ENCODE measurements at places on chromosomes 2 and 18.
A peak's percentile ranks its signal among the peaks of the same experiment; 100 is the strongest.

DNA sequence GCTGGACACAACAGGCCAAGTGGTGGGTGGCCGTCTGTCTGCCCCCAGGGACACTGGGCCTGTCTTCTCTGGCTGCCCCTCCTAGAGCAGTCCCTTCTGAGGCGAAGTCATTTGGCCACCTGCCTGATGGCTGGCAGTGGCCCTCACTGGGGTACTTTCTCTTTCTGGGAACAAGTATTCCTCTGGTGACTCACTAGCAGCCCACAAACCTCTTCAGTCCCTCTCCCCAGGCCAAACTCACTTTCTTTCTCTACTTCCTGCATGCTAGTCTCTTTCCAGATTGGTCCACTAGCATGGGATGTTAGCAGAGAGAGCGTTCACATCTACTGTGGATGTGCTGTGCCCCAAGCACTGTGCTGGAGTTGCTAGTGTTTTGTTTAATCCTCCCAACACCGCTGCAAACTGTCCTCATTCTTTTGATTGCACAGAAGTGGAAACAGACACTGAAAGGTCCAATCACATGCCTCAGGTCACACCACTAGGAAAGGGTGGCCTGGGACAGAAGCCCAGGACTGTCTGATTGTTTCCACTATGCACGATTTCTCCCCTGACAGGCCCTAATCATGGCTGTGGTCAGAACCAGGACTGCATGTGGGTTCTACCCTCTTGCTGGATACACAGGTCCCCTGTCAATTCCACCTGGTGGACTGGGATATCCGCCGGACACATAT lies 5.2 kb downstream of the DYSF start:
- peaks cover 41% of the 10 kb centered on the region for H3K36me3 ChIP-seq
- H3K27ac ChIP-seq, result no peak overlapping the region
- H3K27me3 ChIP-seq, result peaks cover 37% of the 10 kb centered on the region
- peaks cover 27% of the 10 kb centered on the region for H3K4me1 ChIP-seq
- H3K4me3 ChIP-seq, result no peak overlapping the region

DNA sequence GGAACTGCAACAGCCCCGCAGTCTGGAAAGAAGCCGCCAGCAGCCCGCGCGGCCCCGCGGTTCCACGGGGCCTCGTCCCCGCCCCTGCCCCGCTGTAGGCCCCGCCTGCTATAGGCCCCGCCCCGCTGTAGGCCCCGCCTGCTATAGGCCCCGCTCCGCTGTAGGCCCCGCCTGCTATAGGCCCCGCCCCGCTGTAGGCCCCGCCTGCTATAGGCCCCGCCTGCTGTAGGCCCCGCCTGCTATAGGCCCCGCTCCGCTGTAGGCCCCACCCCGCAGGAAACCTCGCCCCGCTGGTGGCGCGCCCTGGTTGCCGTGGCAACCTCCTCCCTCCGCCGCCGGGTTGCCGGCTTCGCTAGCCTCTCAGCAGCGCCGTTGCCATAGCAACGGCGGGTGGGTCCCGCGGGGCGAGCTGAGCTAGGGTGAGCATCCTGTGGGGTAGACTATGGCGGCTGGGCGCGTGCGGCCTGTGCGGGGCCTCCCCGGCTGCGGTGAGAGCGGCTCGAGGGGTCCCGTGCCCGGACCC lies 12.2 kb upstream of the KIF1A start:
- peak overlapping the region; percentile 19 for H3K4me3 ChIP-seq
- H3K4me1 ChIP-seq, result peaks cover 6% of the 10 kb centered on the region
- no peaks in the 10 kb centered on the region for H3K27me3 ChIP-seq
- no peak overlapping the region for H3K27ac ChIP-seq
- no peaks in the 10 kb centered on the region for H3K36me3 ChIP-seq

DNA sequence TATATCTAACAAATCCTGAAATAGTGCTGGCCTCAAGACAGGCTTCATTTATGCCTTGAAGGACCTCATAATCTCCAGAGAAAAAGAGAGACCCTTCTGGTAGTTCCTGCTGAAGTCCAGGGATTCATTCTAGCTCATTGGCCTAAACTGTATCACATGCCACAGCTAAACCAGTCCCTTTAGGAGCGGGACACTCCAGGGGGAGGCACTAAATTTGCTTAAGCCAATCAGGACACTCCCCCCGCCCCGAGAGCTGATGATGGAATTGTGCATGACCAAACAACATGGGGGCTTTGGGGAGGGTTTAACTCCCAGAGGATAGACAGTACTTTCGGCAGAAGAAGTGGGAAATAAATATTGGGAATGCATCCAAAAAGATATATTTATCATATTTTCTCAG lies 36.4 kb upstream of the CXCR4 start:
- peaks cover 4% of the 10 kb centered on the region for H3K4me1 ChIP-seq
- no peak overlapping the region for H3K4me3 ChIP-seq
- H3K27me3 ChIP-seq, result no peaks in the 10 kb centered on the region
- no peak for DNase-seq

DNA sequence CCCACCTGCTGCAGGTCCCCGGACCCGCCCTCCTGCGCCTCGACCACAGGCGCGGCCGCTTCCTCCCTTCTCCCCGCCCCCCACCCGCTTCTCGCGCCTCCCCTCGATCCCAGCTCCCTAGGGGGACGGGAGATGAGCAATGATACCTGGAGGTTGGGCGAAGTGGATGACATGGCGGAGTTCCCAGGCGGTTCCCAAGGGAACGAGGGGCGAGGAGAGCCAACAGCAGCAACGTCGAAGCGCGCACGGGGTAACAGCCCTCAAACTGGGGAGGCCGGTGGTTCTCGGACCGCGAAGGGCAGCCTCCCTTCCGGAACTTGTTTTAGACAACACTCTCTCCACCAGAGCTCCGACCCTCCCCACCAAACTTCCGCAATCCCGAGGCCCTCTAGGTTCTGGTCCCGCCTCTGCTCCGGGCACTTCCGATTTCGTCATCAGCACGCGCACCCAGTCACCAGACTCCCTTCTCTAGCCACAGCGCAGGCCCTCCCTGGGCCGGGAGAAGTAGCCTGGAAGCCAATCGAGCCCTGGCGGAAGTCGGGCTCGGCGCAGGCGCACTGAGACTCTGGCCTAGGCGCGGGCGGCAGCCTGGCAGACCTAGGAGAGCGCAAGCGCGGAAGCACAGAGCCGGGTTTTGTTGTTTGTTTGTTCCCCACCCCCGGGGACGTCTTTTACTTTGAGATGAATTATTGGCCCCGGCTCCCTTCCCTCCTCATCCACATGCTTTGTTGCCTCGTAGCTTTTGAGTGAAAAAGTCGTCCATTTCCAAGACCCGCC lies at the start of gene VPS4B:
TSS of gene VPS4B (minus strand) at position 390 of the 777 bp plus-strand sequence. CDS start at position 173, 217 bp downstream.
- DNase-seq, result peak; percentile 100
- peaks cover 49% of the 10 kb centered on the region for H3K4me1 ChIP-seq
- H3K36me3 ChIP-seq, result peaks cover 4% of the 10 kb centered on the region
- peak within 1 kb of the TSS; percentile 94 for H3K27ac ChIP-seq
- H3K4me3 ChIP-seq, result peak within 1 kb of the TSS; percentile 79
- H3K27me3 ChIP-seq, result no peaks in the 10 kb centered on the region

DNA sequence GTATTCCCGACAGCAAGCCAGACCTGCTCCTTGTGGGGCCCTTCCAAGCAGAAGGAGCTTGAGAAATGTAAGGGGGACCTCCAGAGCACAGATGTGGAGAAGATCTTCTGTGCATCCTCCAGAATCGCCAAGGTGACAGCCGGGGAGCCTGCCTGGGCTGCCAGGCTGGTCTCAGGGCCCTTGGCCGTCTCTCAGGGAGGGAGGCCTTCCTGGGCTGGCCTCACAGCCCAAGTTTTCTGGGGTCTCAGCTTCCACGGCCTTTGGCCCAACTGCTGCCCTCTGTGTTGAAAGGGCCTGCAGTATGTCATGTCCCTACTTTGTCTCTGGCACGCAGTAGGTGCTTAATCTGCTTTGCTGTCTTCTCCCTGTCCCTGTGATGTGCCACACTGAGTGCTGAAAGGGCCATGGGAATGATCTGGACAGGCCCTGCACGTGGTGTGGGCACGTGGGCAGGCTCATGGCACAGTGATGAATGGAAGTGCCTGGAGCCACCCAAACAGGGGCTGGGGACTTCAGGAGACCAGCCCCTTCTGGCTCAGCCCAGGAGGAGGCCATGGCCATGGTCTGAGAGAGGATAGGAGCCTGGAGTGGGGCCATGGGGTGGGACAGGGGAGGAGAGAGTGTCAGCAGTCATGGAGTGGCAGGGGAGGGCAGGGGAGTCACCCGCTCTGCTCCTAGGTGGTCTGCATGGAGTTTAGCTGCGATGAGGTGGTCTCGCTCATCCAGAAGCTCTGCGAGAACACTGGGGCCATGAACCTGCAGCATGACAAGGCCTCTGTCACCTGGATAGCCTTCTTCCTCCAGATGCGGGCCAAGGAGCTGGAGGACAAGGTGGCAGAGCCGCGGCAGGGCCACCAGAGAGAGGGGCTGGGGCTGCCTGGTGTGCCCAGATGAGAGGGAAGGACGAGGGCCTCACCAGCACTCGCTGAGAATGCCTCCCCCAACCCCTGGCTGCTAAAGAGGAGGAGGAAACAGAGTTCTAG lies 35.4 kb downstream of the HJURP start:
- no peaks in the 10 kb centered on the region for H3K36me3 ChIP-seq
- no peaks in the 10 kb centered on the region for H3K4me1 ChIP-seq
- no peak overlapping the region for H3K4me3 ChIP-seq
- no peak overlapping the region for H3K27ac ChIP-seq
- DNase-seq, result peak; percentile 60
- no peaks in the 10 kb centered on the region for H3K27me3 ChIP-seq

DNA sequence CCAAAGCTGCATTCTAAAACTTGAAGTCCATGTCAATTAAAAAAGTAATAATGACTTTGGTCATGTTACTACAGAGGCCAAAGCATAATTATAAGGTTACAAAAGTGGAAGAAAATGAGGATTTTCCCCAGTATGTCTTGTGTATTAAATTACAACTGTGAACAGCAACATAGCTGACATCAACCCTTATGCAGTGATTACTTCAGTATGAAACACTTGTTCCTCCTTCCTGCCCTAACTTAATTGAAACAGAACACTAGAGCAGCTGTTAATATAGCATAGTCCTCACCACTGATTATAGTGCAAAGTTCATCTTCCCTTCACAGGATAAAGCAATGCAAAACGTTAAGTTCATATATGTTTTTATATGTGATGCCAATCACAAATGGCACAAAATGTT lies 29.9 kb downstream of the EPB41L3 start:
- H3K36me3 ChIP-seq, result no peaks in the 10 kb centered on the region
- no peak for DNase-seq
- no peaks in the 10 kb centered on the region for H3K27me3 ChIP-seq
- peak overlapping the region; percentile 74 for H3K27ac ChIP-seq

GRCh38 chr18:25329783-25330182 lies 22.2 kb downstream of the ZNF521 start:
- DNase-seq, result no peak
- no peak overlapping the region for H3K4me3 ChIP-seq
- no peaks in the 10 kb centered on the region for H3K4me1 ChIP-seq
- H3K36me3 ChIP-seq, result no peaks in the 10 kb centered on the region
- H3K27me3 ChIP-seq, result no peaks in the 10 kb centered on the region

DNA sequence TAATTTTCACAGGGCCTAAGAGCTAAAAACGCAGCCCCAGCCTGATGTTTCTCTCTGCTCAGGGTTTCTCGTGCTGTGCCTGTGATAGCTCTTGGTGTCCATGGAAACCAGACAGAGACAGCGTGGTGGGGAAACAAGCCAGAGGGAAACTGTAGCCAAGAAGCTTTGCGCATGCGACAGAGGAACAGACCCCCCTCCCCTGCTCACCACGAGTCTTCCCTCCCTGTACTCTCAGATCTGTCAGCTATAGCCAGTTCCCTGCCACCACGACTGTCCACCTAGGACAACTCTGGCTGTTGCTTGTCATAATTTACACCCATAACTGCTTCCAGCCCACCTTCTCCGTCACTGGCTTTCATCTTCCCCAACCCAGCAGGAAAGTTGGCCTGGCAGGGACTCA lies 13.2 kb upstream of the DNAJC27 start:
- DNase-seq, result no peak
- H3K27me3 ChIP-seq, result no peaks in the 10 kb centered on the region
- H3K27ac ChIP-seq, result no peak overlapping the region
- no peaks in the 10 kb centered on the region for H3K36me3 ChIP-seq
- no peaks in the 10 kb centered on the region for H3K4me1 ChIP-seq

- H3K27me3 ChIP-seq, result peaks cover 17% of the 10 kb centered on the region
- H3K4me3 ChIP-seq, result peak overlapping the region; percentile 76
- peaks cover 21% of the 10 kb centered on the region for H3K4me1 ChIP-seq
- DNase-seq, result no peak
Measured at GRCh38 chr2:121282800-121283385, 2.1 kb downstream of the TFCP2L1 start.

DNA sequence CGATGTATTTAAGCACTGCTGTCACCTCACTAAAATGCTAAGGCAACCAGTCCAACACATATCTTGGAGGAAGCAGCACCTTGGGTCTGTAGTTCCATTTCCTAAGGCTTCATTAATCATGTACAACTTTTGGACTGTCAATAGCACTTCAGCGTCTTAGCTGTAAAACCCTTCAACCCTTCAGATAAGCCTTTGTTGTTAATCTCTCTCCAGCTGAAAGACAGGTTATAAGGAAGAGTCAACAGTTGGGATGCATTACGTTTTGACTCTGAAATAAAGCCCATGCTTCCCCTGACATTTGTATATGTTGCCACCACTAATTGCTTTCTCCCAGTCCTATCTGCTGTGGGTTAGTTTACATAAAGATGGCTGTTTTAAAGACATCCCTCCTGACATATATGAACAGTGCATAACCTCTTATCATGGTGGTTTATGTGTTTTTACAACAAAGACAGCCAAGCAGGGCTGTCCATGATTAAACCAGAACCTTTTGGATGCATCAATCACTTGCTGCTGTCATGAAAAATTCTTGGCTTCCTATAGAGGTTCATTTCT lies 81.5 kb downstream of the EPHA4 start:
- no peak overlapping the region for H3K27ac ChIP-seq
- H3K4me3 ChIP-seq, result no peak overlapping the region
- no peak for DNase-seq
- H3K4me1 ChIP-seq, result no peaks in the 10 kb centered on the region
- H3K36me3 ChIP-seq, result no peaks in the 10 kb centered on the region

DNA sequence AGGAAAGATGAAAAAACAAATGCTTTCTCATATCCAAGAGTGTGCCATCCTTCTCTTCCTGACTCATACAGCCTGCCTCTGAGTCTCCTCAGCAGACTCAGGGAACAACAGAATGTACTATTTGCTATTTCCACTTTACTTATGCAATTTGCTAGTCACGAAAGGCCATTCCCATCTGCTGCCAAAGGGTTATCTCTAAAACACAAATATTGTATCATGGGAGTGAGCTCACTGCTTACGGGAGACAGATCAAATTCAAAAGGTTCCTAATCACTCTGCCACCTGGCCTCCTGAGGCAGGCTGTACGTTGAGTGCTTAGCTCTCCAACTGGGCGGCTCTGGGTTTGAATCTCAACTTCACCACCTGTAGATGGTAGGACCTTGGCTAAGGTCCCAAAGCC lies 92.0 kb downstream of the GAREM1 start:
- H3K36me3 ChIP-seq, result no peaks in the 10 kb centered on the region
- H3K27me3 ChIP-seq, result no peaks in the 10 kb centered on the region
- no peak overlapping the region for H3K27ac ChIP-seq
- no peak for DNase-seq
- no peaks in the 10 kb centered on the region for H3K4me1 ChIP-seq

DNA sequence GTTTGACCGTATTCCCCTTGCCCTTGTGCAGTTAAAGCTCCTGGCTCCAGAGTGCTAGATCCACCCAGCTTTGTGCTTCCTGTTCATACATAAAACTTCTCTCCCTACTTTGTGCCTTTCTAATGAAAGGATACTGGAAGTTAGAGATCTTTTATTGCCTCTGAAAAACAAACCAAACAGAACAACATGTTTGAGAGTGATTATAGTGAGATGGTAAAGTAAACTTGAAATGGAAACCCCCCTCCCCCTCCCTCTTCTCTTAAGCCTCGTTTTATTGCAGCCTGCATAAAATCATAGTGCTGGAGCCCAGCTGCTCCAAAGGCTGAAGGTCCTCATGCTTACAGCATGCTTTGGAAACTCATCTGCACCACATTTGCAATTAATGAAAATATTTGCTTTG lies 125.1 kb downstream of the TANC1 start:
- DNase-seq, result no peak
- peaks cover 66% of the 10 kb centered on the region for H3K4me1 ChIP-seq
- H3K36me3 ChIP-seq, result no peaks in the 10 kb centered on the region
- no peak overlapping the region for H3K4me3 ChIP-seq
- H3K27ac ChIP-seq, result peak overlapping the region; percentile 75
